ENCODE measurements at places on chromosomes 2 and 18.

- DNase-seq, result no peak
These were observed 48.7 kb downstream of the TET3 start for GRCh38 chr2:74033375-74033774.

DNA sequence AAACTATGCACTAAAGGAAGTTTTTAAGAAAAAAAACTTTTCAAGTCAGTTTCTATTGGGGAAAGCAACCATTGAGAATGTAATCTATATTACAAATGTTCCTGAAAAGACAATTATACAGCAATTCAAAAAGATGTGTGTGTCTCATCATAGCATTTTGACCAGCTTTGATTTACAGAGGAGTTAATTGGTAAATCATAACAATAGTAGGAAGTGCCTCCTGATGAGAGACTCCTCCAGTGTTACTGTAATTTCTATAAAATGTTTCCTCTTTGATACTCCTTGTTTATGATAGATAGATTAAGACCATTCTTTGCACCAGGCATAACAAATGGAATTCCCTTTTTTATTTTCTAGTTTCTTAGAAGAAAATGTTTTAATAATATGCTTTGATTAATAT is 249.9 kb downstream of the CALCRL start:
- DNase-seq, result no peak

- no peak for DNase-seq
These were observed 237.3 kb upstream of the SALL3 start for GRCh38 chr18:78742218-78742745.

- DNase-seq, result no peak
These were observed 264.9 kb downstream of the ICOS start for GRCh38 chr2:204201507-204201906.

DNA sequence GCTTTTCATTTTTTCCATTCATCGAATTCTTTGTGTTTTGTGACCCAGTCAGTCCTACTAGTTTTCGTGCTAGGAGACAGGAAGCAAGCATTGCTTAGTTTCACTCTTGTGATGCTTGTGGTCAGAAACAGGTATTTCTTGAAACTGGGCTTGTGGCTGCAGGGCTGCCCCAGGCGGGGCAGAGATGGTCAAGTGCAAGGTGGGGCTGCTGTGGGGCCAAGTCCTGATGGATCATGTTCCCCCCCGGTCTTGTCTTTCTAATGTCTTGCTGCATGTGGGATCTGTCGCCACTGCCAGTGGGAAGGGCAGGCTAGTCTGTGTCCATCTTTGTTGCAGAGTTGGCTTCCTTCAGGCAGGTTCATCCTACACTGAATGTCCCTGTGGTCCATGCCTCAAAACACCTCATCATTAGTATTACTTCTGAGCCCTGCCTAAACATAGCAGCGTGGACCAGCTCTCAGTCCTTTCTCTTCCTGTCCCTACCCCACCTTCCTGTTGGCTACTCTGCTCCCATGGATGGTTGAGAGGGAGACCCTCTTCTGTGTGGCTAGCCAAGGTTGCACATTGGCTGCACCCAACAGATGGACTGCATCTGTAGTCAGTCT is 38.7 kb downstream of the INPP4A start:
- DNase-seq, result no peak

DNA sequence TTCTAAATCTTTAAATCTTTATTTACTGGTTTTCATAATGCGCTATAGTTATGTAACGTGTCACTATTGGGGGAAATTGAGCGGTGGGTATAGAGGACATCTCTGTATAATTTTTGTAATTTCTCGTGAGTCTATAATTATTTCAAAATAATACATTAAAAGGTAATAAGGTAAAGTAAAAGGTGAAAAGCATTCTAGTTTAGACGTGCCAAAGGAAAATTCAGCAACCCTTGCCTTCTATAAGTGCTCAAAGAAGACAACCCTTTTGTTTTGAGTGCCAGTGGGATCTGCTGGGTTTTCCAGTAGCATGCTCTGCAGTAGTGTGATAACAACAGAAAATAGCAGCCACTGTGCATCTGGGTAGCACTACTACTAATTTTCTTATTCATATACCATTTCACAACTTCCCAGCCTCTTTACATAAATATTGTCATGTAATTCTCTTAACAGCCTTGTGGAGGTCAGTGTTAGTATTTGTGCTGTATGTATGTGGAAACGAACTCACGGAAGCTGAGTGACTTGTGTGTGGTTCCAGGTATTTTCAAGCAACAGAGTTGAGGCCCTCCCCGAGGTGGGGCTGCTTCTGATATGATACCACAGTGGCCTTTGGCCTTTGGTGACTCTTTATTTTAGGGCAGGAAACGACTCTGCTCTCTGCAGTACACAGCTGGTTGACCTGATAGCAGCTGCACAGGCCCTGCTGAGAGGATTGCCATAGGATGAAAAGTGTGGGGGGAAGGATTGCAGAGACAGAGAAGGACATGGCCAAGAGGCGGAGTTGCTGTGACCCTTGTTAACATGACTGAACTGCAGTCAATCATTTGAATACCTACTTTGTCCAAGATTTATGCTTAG is 104.5 kb downstream of the TDRD15 start:
- DNase-seq, result no peak

- DNase-seq, result no peak
These were observed 195.0 kb downstream of the EPHA4 start for GRCh38 chr2:221377066-221377465.

DNA sequence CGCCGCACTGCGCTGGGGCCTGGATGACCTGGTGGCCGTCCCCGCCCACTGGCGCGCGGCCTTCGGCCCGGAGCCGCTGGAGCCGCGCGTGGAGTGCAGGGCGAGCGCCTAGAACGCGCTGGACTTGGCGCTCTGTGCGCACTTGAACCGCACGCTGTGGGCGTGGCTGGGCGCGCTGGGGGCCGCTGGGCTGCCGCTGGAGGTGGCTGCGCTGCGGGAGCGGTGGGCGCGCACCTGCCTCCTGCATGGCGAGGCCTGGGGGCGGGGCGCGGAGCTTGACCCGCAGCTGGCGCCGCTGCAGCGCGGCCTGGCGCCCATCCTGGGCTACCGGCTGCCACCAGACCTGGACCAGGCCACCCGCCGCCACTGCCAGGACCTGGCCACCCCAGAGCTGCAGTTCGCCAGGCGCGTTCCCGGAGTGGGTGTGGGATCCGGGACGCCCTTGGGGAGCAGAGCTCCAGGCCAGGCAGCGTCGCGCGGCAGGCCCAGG is 9.9 kb downstream of the AQP12B start:
- no peak for DNase-seq

DNA sequence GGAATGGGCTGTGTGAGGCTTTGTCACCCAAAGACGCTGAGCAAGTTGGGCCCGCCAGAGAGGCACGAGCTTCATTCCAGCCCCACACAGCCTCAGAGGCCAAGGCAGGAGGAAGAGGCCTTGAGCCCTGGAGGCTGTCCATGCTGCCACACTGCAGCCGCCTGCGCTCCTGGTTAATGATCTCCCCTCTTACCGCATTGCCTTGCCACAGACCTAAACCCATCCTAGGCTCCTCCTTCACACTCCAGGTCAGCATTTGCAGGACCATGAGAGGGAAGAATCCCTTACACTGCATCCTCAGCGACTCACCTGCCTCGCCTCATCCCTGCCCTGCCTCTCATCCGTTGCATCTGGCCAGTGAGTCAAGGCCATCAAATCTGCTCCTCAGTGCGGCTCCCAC is 24.6 kb downstream of the KIF3C start:
- no peak for DNase-seq

- DNase-seq, result no peak
These were observed 194.6 kb downstream of the FAM210A start for GRCh38 chr18:13531681-13532325.
